ENCODE measurements at places on chromosomes 12 and 14.

GRCh38 chr14:75562089-75562488, 16.3 kb upstream of the FLVCR2 start:
- DNase-seq: no peak

DNA sequence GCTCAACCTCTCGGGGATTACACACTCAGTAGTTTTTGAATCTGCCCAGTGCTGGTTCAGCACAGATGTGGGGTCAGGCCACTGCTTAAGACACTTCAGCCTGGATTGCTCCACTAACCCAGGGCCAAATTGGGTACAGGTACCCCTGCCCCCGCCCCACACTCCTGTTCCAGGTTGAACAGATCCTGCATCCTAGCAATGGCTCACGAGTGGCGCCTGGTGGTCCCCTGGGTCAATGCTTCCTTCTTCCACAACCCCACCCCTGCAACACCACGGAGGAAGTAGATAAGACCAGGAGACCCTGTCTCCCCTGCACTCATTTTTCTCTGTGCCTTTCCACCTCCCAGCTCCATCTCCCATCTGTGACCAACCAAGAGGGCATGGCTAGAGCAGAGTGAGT, 108.4 kb downstream of the ESRRB start:
- DNase-seq: no peak

DNA sequence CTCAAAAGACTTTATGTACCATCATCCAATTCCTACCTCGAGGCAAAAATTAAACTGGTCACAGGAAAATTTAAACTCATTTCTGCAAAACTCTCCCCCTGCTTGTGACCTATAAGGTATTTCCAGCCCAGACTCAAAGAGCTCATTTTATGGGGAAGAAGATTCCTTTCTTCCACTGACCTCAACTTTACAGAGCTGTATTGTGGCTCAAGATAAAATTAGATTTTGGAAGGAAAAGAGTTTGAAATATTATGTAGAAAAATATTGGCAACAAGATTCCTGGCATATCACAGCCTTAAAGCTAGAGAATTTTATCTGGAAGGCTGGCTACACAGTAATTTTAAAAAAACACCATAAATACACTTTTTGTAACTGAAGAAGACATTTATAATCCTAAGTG, 91.7 kb downstream of the STXBP6 start:
- no peak for DNase-seq

DNA sequence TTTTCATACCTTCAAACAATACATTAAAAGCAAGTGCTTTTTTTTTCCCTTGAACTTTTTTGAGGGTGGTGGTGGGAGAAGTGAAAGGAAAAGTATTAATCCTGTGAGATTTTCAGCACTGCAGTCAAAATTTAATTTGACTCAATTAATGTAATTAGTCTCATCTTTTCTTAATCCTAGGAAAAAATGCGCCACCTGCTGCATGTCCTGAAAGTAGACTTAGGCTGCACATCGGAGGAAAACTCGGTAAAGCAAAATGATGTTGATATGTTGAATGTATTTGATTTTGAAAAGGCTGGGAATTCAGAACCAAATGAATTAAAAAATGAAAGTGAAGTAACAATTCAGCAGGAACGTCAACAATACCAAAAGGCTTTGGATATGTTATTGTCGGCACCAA, 52.2 kb downstream of the SPATA7 start:
- DNase-seq: no peak

- no peak for DNase-seq
Measured at GRCh38 chr12:119624966-119625365, 31.4 kb downstream of the TMEM233 start.

- no peak for DNase-seq
Measured at GRCh38 chr14:51507511-51507905, 144.2 kb upstream of the FRMD6 start.

GRCh38 chr12:83997423-83997822, 915.2 kb downstream of the SLC6A15 start:
- no peak for DNase-seq

GRCh38 chr14:76351941-76352340, 24.0 kb upstream of the ESRRB start:
- DNase-seq: no peak

- DNase-seq: no peak
Measured at GRCh38 chr12:11763760-11764520, 114.5 kb downstream of the ETV6 start.

Measured in HS-27A (cell line).